Stimulated activated CD4-positive, alpha-beta T cell treated with anti-CD3 and anti-CD28 coated beads, Interleukin-12 subunit alpha, Interleukin-12 subunit beta, amount 100 ng/mL, for 4 hours (primary cell): ENCODE measurements at places on chromosomes 16 and 17.

DNA sequence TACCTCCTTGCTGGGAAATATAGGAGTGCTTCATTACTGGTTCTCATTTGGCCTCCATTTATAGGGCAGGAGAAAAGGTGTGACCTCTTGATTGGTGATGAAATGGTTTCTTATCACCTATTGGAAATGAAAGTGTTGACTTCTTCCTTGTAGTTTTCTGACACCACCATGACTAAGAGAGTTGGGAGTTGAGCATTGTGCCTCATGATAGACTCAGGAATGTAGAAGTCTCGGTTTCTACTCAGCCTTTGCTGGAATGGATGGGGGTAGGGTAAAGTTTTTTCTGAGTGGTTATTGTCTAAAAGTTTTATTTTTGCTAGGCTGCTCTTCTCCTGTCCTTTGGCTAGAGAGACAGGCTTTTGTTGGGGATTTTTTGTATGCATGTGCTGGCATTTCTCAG is 117.4 kb downstream of the PHKB start:
- no peak for DNase-seq

DNA sequence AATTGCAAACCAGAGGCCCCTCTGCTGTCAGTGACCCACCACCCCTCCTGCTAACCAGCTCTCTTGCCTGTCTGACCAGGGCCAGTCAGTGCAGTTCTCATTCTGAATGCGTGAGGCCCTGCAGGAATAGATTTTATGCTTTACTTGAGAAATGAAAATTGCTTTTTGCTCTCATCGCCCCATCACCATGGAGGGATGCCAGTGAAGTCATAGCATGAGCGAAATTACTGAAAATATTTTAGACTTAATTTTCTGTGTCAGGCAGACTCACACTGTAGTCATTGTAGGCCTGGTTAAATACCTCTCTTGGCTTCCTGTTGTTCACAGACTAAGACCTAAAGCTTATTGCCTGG is 490.5 kb upstream of the CDH5 start:
- no peak for DNase-seq

DNA sequence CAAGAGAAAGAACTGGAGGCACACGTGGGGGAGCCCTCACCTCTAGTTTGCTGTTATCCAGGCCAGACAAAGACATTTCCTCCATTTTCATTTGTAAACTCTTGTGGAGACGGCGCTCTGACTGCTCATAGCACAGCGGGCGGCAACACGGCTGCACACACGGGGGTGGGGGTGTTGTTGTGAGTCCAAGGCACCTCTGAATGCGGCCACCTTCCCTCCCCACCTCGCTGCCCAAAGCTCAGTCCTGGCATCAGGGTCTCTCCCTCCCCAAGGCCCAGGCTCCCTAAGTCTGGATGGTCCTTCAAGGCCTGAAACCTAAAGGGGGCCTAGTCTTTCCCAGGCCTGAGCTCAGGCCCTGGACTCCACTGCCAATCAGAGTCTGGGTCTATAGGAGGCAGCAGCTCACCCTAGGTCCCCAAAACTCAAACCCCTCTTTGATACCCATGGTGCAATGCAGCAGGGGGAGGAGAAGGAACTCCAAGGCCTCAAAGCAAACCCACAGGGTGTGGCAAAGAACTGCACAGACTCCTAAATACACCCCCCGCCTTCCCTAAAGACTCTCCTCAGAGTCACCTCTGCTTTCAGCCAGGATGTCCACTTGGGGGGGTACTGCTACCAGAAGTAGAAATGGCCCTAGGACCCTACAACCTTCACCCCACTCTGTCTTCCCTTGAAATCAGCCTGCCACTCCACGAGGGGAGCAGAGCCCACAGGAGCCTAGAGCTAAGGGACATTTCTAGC is 1.5 kb downstream of the ATXN7L3 start:
- DNase-seq = no peak

DNA sequence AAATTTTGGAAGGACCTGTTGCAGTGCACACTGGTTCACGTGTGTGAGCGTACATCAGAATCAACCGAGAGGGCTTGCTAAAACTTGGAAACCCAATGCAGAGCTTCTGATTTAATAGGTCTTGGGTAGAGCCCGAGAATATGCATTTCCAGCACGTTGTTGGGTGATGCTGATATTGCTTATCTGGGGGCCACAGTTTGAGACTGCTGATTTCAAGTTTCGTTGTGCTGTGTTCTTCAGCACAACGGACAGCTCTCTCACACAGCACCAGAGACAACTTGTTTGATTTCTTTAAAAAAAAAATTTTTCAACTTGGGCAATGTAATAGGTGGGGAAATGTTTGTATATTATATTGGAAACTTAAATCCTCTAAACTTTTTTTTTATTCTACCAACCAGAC is 9.4 kb downstream of the OR4D2 start:
- DNase-seq = no peak

DNA sequence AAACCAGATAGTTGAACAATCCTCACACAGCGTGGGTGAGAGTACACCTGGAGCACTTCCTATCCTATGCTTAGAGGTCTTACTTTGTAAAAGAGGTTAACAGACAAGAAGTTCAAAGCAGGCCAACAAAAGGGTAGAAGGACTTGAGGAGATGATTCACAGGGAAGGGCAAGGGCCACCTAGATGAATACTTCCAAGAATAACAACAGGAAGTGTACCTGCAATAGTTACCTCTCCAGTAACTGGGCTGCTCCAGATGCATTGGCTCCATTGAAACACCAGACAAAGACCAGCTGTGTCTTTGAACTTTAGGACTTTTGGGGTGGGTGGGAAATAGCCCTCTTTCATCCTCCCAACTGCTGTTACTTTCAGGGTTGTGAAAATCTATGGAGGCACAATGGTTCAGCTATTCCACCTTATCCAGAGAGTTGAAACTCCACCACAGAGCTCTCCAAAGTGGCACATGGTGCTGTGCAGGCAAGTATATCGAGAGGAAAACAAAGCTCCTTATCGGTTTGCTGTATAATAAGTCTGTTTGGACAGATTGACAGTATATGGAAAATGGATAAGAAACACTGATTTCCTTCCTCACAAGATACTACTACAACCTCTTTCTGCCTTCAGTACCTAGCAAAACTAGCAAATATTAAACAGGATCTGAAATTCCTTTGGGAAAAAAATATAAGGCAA is 22.7 kb downstream of the RNF43 start:
- no peak for DNase-seq
